ENCODE measurements at places on chromosomes 1 and 21.
A peak's percentile ranks its signal among the peaks of the same experiment; 100 is the strongest.

DNA sequence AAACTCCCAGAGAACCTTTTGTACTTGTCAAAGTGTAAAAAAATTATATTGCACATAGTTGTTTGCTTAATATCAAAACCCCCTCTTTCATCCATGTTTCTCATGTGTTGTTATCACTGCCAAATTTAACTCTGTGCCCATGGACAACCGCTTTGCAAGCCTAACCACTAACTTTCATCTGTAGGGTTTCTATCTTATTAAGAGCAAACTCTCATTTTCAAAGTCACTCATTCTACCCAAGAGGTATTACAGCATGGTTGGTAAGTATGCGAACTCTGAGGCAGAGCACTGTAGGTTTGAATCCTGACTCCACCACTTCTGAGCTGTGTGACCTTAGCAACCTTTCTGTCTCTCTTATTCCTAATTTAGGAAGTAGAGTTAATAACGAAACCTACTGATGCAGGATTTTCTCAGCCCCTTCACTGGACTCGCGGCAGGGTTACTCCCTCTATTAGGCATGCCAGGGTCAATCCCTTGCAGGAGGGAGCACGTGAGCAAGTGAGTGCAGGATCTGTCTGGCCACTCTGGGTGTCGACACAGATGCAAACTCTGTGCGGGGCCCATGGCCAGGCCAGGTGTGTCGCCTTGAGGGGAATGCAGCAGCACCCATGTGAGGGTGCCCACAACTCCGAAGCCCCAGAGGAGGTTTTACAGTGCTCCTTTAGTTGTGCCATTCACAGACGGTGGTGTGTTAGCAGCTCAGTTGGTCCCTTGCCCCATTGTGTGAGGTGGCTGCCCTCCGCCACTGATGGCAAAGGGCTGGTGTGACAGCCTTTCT, 361.5 kb upstream of the ADGRL2 start:
- DNase-seq: no peak

GRCh38 chr1:27527890-27528817, 38.2 kb upstream of the WASF2 start:
- peak; percentile 87 for DNase-seq

- no peak for DNase-seq
These were observed 24.9 kb downstream of the LDLRAP1 start for GRCh38 chr1:25568090-25568833.

- DNase-seq: no peak
These were observed 4.4 kb downstream of the KCNN3 start for GRCh38 chr1:154865442-154866256.

- peak; percentile 55 for DNase-seq
These were observed 82.2 kb downstream of the LMO4 start for GRCh38 chr1:87410776-87411480.

- no peak for DNase-seq
These were observed 49.0 kb upstream of the SCAF4 start for GRCh38 chr21:31780944-31781343.

DNA sequence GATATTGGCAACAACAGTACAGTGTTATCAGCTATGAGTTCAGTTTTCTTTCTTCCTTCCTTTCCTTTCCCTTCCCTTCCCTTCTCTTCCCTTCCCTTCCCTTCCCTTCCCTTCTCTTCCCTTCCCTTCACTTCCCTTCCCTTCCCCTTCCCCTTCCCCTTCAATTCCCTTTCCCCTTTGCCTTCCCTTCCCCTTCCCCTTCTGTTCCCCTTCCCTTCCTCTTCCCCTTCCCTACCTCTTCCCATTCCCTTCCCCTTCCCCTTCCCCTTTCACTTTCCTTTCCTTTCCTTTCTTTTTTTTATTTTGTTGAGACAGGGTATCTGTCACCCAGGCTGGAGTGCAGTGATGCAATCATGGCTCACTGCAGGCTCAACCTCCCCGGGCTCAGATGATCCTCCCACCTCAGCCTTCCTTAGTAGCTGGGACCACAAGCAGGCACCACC, 72.3 kb upstream of the CAPZB start:
- DNase-seq: no peak

GRCh38 chr21:42233067-42233961, 14.4 kb downstream of the ABCG1 start:
- DNase-seq: peak; percentile 83

- DNase-seq: no peak
These were observed 282.1 kb upstream of the LYPLAL1 start for GRCh38 chr1:218891577-218891976.

DNA sequence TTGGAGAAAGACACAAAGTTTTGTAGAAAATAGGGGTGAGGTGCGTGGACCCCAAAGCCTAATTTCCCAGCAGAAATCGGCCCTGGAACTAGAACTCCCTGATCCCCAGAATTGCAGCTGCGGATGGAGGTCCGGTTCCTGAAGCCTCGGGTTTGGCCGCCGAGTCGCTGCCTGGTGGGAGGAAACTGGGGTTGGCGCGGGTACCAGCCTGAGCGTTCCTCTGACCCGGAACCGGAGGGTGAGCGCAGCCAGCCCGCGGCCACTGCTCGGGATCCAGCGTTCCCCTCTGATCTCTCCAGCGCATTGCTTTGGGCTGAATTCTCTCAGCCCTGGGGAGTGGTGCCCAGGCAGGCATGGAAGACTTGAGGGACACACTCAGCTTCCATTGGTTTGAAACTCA, 1.6 kb downstream of the ST6GALNAC5 start:
- DNase-seq: no peak

DNA sequence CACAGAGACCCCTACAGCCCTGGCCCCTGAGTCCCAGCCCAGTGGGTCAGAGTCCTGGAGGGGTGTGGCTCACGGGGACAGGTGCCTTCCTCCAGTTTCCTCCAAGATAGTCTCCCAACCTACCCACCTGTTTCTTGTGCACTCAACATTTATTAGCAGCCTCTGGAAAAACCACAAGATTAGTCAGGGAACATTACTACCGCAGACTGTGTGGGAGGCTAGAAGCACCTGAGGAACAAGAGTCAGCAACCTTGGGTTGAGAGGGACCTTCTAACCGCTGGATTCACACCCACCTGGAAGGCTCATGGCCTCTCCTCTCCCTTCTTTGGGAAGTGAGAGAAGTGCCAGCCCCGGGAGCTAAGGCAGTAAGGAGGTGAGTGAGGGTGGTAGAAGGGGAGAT, 22.5 kb upstream of the IKBKE start:
- DNase-seq: no peak

- DNase-seq: no peak
These were observed 19.1 kb downstream of the COL24A1 start for GRCh38 chr1:86137436-86137835.

GRCh38 chr21:25170681-25171080, 436.6 kb downstream of the MRPL39 start:
- no peak for DNase-seq

GRCh38 chr1:222792744-222793143, 22.1 kb upstream of the DISP1 start:
- no peak for DNase-seq

GRCh38 chr1:229192853-229193252, 78.1 kb upstream of the RAB4A start:
- no peak for DNase-seq

GRCh38 chr21:16113052-16113715, 383.4 kb downstream of the USP25 start:
- no peak for DNase-seq

GRCh38 chr1:167782946-167783345, 61.2 kb downstream of the MPZL1 start:
- DNase-seq: no peak

DNA sequence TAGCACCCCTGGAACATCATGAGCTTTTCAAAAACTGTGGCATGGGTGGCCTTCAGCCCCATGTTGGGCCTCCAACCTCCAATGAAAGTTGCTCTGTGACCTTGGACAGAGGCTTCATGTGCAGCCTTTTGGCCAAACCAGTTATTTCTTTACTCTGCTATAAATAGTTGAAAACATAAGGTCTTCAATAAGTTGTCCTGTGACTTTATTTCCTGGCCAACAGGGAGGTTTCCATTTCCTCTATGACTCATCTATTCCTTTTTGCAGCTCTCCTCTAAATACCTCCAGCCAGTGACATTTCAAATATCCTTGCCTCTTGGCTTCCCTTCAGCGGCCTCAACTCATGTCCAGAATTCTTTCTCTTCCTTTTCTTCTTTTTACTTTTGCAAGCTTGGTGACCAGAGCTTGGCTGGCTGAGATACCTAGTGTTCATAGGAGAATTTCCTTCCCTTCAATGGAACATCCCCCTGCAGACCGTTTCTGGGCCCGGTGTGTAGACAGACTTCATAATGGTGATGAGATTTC, 22.7 kb upstream of the TRIM67 start:
- no peak for DNase-seq

- no peak for DNase-seq
These were observed 30.0 kb upstream of the TENT5B start for GRCh38 chr1:27042670-27043069.

DNA sequence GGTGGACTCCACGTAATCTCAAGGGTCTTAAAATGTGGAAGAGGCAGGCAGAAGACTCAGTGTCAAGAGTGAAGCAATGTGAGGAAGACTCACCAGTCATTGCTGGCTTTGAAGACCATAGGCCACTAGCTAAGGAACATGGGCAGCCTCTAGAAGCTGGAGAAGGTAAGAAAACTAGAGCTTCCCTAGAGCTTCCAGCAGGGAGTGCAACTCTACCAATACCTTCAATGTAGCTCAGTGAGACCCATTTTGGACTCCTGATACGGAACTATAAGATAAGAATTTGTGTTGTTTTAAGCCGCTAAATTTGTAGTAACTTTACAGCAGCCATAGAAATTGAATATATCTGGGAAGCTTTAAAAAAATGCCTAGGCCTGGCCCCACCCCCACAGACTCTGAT, 18.9 kb downstream of the METTL13 start:
- DNase-seq: no peak

GRCh38 chr1:10387677-10388386, 11.0 kb upstream of the PGD start:
- DNase-seq: peak; percentile 11

DNA sequence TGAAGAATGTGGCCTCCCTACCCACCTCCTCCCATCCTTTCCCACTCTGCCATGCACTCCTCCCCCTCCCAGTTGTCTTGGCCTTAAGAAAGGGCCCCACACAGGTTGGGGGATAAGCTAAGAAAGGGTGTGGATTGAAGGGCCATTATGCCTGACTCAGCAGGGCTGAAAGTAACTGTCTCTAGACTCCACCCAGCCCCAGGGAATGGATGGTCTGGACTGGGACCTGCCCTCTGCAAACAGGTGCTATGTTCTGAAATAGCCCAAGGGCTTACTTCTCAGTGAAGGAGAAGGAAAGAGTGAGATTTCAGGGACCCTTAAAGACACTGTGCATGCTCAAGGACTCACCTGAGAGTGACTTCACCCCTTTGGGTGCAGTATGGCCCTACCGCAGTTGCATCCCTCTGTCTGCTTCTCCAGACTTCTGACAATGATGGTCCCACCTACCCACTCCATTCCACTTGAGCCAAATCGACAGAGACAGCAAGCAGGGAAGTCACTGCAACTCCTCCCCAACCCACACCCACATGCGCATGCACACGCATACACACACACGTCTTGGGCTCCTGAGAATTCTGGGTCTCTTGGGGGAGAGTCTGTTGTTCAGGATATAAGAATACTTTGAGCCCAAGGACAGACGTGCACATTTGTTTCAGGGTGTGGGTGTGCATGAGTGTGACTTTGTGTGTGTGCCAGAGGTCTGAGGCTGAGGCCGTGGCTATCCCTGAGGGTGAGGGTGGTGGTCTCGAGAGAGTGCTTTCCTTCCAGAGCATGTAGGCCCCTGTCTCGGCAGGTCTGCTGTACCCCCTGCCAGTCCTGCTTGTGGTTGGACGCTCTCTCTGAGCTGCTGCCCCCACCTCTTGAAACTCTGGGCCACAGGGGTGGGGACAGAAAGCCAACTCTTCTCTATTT, 231.9 kb downstream of the PTPRU start:
- no peak for DNase-seq
